ENCODE measurements at places on chromosomes 1 and 21.

GRCh38 chr21:45574081-45574501 lies 31.9 kb upstream of the SLC19A1 start:
- no peak for DNase-seq

DNA sequence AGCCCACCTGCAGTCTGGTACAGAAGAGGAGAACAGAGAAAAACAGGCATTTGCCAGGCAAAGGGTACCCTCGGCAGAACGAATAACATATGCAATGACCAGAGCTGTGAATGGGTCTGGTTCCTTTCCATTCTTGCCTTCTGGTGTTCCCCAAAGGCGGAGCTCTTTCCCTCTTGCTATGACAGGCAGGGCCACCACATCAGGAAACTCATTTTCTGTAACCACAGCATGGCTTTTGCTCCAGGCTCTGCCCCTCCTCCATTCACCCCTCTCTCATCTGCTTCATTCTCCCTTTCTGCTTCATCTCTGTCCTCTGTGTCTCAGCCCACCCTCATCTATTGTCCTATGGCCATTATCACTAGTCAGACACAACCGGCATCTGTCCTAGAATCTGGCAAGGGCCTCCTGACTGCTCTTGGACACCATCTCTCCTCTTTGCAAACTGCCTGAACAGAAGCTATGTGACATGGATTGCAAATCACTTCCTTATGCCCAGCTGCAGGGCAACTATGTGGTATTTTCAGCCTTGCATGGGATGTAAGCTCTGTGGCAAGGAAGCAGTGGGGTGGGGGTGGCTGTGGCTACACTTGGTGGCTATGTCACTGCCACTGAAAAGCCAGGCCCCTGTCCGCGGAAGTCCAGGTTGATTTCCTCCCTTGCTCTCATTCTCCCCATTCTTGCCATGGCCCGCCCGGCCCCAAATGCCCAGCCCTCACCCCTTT lies 78.8 kb upstream of the ABCD3 start:
- no peak for DNase-seq

- DNase-seq: no peak
These were observed 4.5 kb downstream of the CHML start for GRCh38 chr1:241635556-241636152.

DNA sequence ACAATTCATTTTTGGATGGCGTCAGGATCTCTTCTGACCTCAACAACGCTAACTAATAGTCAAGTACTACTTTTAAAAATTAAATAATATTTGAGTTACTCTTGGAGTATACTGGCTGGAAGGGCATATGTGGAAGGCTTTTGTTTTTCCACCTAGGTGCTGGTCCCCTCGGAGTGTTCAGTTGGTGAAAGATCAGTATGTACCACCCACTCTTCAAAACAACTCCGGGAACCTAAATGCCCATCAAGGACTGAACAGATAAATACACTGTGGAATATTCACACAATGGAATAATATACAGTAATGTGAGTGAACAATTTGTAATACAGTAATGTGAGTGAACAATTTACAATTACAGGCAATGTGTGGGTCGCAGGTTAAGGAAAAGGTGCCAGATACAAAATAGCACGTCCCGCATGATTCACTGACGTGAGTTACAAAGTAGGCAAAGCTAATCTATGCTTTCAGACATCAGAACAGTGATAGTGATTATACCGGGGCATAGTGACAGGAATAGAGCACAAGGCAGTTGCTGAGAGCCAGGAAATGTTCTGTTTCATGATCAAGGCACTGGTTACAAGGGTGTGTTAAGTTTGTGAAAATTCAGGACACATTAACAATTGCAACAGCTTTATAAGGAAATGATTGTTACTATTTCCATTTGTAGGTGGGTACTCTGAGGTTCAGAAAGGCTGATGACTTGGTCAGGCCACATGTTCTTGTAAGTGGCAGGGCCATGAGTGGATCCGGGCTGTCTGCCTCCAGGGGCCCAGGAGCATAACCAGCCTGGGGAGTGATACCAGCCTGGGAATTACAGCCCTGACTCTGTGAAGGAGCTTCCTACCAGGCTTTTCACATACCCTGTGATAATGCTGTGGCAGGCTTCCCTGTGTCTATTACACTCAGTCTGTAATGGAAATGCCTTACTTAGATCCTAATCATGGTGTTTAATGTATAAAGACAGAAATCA lies 59.3 kb upstream of the ABCD3 start:
- no peak for DNase-seq

- no peak for DNase-seq
These were observed 5.9 kb downstream of the NBPF1 start for GRCh38 chr1:16607433-16607851.

DNA sequence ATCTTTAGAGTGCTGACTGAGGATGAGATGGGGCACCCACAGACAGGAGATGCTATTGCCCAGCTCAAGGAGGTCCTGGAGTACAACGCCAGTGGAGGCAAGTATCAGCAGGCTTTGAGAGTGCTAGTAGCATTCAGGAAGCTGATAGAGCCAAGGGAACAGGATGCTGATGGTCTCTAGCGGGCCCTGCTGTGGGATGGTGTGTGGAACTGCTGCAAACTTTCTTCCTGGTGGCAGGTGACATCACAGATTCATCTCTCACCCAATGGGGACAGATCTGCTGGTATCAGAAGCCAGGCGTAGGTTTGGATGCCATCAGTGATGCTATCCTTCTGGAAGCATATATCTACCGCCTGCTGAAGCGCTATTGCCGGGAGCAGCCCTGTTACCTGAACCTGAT lies 609.8 kb upstream of the NCAM2 start:
- no peak for DNase-seq

- no peak for DNase-seq
These were observed 63.0 kb downstream of the ALPL start for GRCh38 chr1:21572221-21572620.

- DNase-seq: no peak
These were observed 38.0 kb upstream of the RASAL2 start for GRCh38 chr1:178055779-178056471.

- no peak for DNase-seq
These were observed 23.9 kb upstream of the ABCD3 start for GRCh38 chr1:94394247-94394646.

DNA sequence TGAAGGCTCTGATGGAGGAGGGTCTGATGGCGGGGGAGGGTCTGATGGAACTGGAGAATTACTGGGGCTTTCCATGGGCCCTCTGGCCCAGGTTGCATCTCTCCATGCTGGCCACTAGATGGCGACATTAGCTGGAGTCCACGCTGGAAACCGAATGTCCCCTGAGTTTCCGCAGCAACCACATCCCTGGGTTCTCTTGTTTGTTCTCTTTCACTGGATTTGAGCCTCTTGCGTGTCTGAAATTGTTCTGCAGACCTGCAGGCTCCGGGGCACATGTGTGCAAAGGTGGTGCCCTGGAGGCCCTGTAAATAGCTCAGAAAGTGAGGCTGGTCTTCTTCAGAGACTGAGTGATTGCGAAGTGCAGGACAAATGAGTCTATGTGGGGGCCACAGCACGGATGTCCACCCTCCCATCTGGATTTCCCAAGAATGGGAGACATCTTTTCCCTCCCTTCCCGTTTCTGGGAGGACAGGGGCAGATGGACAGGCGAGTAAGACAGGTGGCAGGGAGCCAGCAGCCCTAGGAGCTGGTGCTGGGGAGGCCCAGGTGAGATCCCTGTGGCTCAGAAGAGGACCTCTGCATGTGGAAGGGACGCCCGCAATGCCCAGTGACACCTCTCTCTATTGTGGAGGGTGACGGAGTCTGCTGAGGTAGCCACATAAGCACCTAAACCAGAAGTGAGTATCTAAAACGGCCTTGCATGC lies 73.2 kb upstream of the ABCG1 start:
- peak; percentile 36 for DNase-seq

GRCh38 chr1:29438991-29439390 lies 202.7 kb downstream of the PTPRU start:
- no peak for DNase-seq

DNA sequence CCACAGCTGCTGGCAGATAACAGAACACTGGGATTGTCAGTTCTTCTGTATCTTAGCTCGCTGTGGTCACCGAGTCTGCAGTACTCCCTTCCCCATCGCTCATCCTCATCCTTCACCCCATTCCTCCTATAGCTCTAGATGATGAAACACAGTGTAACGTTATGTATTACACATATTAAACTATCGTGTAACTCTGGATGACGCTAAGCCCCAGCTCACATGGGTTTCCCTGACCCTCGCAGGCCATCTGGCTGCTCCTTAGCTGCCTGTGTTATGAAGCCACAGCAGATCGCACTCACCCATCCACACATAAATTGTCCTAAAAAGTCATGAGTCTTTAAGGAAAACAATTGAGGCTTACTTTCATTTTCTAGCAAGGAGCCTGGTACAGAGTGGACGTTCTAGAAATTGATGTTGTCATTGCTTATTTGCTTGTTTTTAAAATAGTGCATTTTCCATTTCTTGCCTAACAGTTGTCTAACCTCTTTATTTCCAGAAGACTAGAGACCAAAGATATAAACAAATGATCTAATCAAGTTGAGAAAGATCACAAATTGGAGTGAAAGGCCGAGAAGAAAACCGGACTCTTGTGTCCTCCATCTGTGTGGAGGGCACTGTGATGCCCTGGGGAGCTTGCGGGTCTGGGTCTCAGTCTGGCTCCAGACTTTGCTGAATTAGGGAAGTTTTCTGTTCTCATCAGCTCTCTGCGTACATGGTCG lies 24.3 kb upstream of the PCP4 start:
- DNase-seq: no peak

Measured in activated B cell treated with CpG ODN at 0.5 μM for 24 hours (primary cell).